ENCODE measurements at places on chromosomes 7 and 10.

DNA sequence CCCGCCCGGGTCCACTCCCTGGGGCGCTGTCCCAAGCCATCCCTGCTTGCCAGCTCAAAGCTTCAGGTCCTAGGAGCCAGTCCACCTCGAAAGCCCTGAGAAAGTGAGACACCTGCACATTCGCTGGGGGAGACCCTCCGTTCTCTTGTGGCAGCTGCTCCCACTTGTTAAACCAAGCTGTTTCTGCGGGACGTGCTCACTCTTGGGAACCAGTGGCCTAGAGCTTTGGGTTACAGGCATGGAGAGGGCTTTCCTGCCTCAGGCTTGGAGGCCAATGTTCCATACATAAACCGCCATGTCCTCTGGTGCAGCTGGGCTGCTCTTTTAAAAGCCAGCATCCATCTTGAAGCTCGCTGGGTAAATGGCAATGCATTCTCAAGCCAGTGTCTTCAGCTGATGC lies 19.9 kb upstream of the TTYH3 start:
- no peak for DNase-seq

DNA sequence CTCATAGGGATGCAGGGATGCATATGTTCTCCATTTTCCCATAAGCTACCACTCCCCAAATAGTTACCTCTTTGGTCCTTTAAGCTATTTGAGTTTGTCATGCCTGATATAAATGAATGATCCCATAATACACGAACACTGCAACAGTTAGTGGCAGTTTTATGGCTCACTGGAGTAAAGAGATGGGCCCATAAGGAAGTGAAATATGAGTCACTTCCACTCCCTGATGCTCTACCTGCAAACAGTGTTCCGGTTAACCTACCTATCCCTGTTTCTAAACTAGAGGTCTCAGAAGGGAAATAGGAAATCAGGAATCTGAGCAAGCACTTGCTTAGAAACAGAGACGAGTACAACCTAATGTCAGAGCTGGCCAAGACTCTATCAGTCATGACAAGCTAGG lies 71.7 kb downstream of the CALD1 start:
- no peak for DNase-seq

GRCh38 chr7:24757353-24758275 lies at the start of gene GSDME:
GSDME (minus strand) TSS chr7:24757464; CDS start chr7:24749774, 7,690 bp downstream.
- DNase-seq = peak; percentile 15

GRCh38 chr7:46059308-46060020 lies 138.4 kb upstream of the IGFBP3 start:
- DNase-seq = no peak

DNA sequence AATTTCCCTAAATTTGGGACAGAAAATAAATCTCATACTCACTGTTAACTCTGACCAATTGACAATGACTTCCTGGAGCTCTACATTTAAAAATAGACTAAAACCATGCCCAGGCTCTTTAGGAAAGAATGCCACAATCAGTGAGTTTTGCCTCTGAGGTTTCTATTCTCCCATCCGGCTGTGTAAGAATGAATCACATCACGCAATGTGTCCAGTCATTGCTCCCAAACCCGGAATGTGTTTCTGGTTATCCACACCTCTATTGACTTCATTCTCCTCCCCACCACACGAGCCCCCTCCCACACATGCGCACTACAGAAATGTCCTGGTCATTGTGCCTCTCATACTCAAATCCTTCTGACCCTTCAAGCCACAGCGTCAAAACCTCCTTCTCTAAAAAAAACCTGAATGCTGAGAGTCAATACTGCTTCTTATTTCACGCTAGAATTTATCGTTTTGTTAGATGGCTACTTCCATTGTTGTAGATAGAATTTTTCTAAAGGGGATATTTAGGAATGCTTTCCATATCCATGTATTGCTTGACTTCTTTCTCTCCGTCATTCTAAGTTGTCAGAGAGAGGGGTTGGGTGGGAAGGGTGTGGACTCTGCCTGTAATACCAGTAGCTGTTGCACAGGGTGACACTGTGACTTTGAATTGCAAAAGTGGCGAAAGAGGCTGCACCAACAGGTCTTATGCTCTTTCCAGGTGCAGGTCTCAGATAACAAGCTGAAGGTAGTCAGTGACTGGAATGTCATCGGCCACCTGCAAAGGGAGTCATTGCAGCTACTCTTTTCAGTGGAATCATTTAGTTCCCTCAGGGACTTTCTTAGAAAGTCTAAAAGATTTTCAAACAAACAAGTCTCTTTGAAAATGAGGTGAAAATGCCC lies 356.6 kb downstream of the PAXIP1 start:
- no peak for DNase-seq

DNA sequence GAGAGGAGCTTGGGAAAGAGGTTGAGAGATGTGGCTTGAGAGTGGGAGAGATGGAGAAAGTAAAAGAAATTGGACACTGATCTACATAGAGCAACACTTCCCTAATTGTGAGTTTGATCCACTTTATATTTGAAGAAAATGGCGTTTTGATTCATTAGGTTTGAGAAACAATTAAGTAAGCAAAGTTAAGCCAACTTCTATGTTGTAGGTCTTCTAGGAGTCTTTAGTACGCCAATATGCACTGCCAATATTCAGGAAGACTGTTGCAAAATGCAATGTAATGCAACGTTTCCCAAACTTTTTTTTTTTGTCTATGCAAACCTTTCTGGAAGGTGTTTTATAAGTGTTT lies 7.0 kb upstream of the PRTFDC1 start:
- no peak for DNase-seq

GRCh38 chr7:7565746-7566650 lies 686 bp upstream of the MIOS start:
- no peak for DNase-seq

DNA sequence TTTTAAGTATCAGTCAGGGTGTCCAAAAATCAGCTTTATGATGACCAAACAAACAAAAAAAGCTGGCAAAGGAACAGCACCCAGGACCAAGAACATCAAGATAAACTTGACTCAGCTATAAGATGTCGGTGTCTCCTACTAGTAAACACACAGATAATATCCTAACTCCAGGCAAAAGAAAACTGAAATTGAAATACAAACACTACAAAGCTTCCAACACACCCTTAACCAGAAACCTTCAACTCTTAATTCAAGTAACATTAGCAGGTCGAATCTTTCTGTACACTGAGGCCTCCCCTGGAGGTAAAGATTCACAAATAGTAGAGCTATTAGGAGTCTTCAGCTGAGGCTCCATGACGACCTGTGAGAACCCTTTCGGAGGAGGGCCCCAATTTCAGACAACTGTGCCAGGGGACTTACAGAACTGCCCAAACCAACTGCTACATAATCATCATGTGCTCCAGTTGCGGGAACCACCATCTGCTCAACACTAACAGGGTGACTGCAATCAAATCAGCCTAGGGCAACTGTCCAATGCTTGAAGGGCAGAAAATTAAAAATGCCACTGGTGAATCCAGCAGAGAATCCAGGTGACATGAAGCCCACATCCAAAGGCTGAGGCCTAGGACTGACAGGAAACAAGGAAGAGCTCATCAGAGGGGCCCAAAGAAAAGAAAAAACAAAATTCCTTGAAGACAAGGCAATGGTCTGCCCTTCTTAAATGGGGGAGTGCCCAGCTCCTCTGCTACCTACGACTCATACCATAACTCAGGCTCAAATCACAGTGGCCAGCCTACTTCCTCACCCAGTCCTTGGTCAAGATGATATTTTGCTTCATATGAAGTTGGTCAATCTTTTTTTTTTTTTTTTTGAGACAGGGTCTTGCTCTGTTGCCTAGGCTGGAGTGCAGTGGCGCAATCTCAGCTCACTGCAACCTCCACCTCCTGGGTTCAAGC lies 20.0 kb downstream of the XPNPEP1 start:
- DNase-seq = no peak

GRCh38 chr7:21806388-21806787 lies 139.3 kb downstream of the CDCA7L start:
- DNase-seq = no peak

- no peak for DNase-seq
These were observed 89.1 kb downstream of the CDK6 start for GRCh38 chr7:92747041-92747835.

DNA sequence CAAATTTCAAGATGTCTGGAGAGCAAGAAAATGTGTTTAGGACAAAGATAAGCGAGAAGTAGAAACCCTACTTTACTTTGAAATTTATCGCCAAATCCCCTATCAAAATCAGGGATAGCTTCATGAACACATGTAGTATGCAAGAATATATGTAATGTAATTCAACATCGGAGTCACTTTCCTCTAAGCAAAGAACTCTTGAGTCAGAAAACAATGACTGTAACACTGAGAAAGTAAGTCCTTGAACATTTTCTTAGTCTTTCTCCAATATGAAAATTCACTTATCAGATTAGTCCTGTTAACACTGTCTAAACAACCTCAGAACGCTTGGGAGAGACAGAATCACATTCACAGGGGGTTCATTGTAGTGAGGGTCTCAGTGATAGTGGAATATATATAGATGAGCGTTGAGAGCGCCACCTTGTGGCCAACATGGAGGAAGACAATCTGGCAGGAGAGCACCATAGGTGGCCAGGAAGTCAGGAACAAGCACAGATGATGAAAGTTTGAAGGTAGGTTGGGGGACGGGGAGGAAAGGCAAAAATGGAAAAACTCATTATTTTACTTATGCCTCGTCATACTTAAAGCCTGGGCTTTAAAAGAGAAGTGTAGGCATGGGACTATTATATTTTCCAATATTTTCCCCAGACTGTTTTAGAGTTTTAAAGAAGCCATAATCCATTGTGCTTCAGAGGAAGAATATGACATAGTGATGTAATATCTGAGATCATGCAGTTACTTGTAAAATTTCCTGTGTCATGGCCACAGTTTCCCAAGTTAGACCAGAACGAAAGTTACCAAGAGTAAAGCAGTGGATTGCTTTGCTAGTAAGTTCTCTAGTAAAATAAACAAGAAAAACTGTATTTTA lies 115.5 kb upstream of the GNAI1 start:
- peak; percentile 58 for DNase-seq

DNA sequence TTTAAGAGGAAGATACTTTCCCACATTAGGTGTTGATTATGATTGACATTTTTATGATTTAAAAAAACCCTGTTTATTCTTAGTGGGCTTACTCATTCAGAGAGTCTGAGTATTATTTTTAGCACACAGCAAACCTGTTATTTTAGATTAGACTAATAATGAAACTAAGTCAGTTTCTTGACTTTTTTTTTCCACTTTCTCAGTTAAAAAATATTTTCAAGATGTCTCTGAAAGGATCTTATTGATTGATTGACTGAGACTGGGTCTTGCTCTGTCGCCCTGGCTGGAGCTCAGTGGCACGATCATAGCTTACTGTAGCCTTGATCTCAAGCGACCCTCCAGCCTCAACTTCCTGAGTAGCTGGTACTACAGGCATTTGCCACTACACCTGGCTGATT lies 20.4 kb upstream of the INPP5F start:
- no peak for DNase-seq

GRCh38 chr7:5216931-5217330 lies 26.9 kb downstream of the WIPI2 start:
- DNase-seq = no peak
